ENCODE measurements at places on chromosomes 1 and 21.

- DNase-seq: no peak
These were observed 2.2 kb upstream of the CRABP2 start for GRCh38 chr1:156707417-156708217.

GRCh38 chr1:224333309-224333926 lies 3.4 kb upstream of the NVL start:
- peak; percentile 50 for DNase-seq

DNA sequence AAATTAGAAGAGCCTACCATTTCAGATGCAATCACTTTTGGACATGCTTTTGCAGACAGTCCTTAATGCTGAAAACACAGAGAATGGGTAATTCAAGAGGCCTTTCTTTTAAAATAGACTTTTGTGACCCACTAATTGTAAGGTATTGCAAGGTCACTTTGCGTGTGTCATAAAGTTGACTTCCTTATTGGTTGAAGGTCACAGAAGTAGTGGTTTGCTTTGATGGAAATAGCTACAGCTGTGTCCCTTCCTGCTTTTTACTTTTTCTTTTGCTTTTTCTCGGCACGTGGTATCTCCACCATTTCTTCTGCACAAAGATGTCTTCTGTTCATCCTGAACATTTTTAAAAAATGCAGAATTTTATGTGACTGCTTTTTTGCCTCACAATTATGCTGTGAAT lies 146.8 kb downstream of the DYRK1A start:
- DNase-seq: no peak

DNA sequence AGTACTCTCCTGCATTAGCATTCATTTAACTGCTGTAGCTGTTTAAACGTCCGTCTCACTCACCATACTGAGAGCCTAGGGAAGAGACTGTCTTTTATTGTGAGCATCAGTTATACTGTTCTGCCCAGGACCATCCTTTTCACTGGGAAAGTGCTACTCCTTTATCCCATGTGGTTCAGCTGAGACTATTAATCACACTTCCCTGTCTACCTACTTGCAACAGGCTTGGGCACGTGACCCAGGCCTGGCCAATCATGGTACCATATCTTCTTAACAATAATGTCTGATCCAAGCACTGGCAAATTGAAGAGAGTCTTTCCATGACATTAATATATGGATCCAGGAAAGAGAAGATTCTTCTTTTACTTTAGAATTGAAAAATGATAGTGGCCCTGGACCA lies 108.1 kb downstream of the TM2D1 start:
- DNase-seq: no peak

- DNase-seq: no peak
These were observed 108.9 kb downstream of the PEX14 start for GRCh38 chr1:10583641-10584040.

DNA sequence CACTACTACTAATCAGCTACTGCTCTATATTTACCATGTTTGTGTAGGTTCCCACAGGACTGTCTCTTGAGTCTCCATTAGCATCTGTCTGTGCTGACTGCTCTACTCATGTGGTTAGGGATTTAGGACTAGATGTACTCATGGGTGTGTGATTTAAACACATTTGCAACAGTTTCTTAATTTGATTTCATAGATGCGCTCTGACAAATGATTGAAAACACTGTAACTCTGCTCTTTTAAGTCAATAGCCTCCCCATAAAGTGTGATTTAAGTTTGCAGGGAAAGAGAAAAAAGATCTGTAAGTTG lies 809.3 kb downstream of the NCAM2 start:
- DNase-seq: no peak

DNA sequence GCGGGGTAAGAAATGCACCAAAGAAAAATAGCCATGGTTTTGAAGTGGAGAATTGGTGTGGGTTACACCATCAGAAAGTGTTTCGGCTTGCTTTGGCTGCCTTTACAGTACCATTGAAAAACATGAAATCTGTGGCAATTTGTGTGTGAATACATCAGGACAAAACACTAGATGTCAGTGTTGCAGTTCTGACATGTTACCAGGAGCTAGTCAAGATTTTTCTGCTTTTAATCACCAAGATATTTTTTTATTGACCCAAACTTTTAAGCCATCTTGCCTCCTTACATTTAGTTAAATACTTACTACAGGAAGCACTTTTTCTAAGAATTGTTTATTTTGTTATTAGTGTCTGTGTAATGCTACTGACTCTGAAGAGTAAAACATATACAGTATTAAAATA lies 14.3 kb downstream of the RRP15 start:
- DNase-seq: no peak

GRCh38 chr1:41355356-41355755 lies 5.9 kb upstream of the FOXO6 start:
- no peak for DNase-seq

GRCh38 chr1:84995484-84996334 lies 1.2 kb downstream of the MCOLN2 start:
- peak; percentile 78 for DNase-seq

DNA sequence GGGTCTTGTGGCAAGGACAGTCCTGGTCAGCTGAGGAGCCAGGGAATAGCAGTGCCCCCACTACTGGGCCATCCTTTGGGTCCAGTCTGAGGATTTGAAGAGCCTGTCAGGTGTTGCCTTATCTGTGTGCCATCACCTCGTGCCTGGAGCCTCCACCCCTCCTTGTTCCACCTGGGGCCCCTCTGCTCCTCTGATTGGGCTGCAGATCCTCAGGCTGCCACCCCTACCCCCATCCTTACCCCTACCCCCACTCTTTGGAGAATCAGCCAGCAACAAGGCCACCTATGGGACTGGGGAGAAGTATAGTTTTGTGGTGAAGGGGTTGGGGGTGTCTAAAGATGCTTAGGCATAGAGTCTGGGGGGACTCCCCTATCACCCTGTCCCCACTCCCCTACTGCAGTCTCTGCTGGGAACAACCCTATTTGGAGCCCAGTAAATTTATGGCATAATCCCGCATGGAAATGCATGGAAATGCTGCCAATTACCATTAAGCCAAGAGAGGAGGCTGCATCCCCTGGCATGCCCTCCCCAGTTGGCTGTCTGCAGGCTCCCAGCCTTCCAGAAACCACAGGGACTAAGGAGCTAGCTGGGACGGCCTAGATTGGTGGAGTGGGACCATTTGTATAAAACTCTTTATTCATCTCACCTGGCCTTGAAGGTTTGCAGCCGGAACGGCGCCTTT lies 142.7 kb upstream of the CSF3R start:
- DNase-seq: no peak

- DNase-seq: no peak
These were observed 35.5 kb upstream of the IL20 start for GRCh38 chr1:206829875-206830274.

- no peak for DNase-seq
These were observed 697.2 kb downstream of the USP25 start for GRCh38 chr21:16426936-16427335.

DNA sequence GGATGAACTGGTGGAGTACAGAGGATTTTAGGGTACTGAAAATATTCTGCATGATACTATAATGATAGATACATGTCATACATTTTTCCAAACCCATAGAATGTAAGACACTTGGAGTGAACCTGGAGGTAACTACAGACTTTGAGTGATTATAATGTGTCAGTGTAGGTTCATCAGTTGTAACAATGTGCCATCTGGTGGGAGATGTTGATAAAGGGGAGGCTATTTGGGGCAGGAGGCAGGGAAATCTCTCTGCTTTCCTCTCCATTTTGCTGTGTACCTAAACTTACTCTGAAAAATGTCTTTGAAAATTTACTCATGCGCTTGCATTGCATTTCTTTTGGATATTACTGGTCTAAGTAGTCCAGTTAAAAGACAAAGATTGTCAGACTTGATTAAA lies 35.2 kb downstream of the PTBP2 start:
- no peak for DNase-seq

- no peak for DNase-seq
These were observed 2.4 kb downstream of the RAB7B start for GRCh38 chr1:206000641-206001339.

DNA sequence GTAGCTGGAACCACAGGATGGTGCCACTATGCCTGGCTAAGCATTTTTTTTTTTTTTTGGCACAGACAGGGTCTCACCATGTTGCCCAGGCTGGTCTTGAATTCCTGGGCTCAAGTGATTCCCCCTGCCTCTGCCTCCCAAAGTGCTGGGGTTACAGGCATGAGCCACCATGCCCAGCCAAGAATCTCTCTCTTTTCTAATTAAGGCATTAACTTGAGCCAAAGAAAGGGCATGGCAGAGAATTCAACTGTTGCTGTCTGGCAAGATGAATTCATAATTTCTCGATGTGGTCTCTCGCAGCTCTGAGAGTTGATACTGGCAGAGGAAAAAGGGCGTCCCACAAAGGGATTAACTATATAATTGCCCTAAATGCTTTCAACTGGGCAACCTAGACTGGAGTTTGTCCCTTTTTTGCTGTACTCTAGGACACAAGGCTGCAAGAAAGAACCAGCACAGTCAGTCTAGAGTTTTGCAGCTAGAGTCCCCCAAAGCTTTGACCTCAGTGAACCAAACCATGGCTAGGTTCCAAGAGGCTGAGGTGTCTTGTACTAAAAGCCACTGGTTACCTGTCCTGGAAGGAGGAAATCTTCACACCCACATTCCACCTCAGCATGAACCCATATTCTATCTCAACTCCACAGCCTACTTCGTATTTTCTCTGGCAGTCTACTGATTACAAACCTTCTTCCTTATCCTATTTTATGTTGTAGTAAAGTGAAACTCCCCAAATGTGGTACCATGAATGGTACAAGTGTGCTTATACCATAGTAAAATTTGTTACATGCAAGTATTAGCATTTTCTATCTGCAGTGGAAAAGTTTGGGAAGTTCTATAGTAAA lies 51.2 kb downstream of the OPTC start:
- no peak for DNase-seq

DNA sequence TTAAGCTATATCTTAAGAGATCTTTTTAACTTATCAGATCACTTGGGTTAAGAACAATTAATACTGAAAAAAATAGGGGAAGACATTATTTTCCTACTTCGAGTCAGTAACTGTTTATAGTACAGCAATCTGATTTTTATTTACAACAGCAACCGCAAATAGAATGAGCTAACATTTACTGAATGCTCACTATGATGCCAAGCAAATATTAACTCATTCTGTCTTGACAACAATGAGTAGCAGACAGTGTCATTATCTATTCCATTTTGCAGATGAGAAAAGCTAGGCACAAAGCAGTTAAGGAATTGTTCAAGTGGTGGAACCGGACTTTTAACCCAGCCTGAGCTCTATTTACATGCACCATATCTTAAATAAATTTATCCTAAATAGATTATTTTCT lies 273.7 kb downstream of the NTNG1 start:
- DNase-seq: no peak

Data from GM13977 (cell line).